ENCODE measurements at places on chromosomes 7 and 10.
A peak's percentile ranks its signal among the peaks of the same experiment; 100 is the strongest.

GRCh38 chr10:112389271-112389822 lies 15.4 kb downstream of the ACSL5 start:
- DNase-seq = peak; percentile 84

- no peak for DNase-seq
These were observed 49.4 kb upstream of the CTBP2 start for GRCh38 chr10:125209591-125210355.

- DNase-seq = no peak
These were observed 43.8 kb downstream of the PTPRN2 start for GRCh38 chr7:158543840-158544239.

DNA sequence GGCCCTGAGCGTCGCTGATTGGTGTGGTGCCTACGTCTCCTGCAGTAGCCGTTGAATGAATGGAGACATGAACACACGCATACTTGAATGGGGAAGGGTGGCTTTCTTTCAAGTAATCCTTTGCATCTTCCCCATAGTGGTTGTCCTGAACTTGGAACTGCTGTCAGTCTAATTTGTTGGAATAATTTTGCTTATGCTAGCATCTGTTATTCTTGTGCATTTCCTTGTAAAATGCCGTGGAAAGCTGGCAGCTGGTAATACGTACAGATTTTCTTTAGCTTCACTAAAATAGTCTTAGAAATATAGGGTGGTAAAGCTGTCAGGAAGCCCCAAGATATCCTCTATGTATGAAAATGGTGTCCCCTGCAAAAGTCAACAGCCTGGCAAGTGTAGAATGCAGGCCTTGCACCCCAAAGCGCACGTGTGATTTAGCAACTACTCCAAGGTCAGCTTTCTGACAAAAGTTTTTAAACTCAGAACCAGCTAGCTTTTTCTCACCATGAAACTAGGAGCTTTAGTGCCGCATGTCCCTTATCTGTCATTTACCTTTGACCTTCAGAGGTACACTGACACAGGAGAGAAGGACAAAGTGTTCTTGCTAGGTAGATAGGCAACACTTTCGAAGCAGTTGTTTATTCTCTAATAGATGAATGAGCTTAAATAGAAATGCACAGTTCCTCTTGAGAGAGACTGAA lies 70.8 kb downstream of the RBM33 start:
- DNase-seq = no peak

DNA sequence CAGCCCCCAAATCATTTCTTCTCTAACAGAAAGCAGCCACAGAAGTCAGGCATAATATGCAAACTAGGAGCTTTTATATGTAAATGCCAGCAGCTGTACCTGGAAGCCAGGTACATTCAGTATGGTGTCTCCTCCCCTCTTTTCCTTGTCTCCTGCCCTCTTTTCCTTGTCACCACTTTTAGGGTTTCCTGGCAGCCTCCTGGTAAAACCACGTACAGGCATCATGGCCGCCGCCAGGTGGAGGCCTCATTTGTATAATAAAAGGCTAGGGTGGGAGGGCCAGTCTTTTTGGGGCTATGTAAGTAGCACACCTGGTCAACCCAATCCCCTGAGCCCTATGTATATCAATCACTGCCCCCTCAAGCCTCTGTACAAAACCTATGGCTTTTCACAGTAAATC lies 28.7 kb downstream of the PDZD8 start:
- DNase-seq = no peak

DNA sequence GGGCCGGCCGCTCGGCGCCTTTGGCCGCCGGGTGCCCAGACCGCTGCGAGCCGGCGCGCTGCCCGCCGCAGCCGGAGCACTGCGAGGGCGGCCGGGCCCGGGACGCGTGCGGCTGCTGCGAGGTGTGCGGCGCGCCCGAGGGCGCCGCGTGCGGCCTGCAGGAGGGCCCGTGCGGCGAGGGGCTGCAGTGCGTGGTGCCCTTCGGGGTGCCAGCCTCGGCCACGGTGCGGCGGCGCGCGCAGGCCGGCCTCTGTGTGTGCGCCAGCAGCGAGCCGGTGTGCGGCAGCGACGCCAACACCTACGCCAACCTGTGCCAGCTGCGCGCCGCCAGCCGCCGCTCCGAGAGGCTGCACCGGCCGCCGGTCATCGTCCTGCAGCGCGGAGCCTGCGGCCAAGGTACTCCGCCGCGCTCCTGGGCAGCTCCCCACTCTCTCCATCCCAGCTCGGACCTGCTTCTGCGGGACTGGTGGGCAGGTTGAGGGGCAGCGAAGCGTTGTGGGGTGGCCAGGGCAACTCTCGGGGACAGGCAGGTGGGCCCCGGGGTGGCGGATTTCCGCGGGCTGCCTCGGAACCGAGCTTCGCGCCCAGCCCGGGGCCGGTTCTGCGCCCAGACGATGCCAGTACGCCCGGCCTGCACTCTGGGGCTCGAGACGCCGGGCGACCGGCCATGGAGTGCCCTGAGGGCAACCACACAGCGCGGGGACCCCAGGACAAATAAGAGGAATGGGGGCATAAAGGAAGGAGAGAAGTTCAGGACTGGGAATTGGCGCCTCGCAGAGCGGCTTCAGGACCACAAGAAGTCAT lies 578 bp downstream of the HTRA1 start:
- no peak for DNase-seq

DNA sequence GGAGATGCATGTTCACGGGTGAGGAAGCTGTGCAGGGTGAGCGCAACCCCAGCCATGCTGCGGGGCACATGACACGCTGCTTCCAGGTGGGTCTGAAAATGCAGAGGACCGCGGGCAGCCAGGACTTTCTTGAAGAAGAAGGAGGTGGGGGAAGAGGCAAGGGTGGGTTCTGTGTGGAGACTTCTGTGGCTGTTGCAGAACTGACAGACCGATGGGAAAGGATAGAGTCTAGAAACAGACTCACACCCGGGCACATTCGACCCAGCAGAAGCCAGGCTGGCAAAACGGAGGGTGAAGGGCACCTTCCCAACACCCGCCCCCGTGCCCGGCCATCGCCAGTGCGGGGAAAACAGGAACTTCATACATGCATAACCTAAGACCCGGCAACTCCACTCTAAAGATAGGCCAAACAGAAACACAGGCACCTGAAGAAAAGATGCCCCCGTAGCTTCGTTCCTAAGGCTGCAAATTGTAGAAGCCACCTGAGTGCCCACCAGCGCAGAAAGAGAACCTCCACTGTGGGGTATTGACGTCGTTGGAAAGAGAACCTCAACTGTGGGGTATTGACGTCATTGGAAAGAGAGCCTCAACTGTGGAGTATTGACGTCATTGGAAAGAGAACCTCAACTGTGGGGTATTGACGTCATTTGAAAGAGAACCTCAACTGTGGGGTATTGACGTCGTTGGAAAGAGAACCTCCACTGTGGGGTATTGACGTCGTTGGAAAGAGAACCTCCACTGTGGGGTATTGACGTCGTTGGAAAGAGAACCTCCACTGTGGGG lies 4.8 kb upstream of the KNDC1 start:
- DNase-seq = no peak

DNA sequence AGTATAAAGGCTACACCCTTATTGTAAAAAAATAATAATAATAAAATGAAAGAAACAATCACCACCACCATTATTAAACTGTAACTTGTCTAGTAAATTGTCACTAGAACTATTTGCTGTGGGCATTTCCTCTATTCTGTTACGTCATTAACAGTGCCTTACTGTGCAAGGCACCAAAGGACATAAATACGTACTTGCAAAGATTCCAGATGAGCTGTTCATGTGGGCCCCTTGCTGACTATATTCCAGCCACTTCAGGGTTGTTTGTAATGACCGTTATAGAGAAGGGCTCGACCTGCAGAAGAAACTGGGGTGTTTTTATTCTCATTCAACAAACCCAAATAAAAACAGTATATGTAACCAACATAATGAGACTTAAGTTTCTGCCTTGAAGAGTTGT lies 60.4 kb downstream of the KLRG2 start:
- DNase-seq = no peak

GRCh38 chr7:105013816-105014692 lies at the start of gene KMT2E:
Gene KMT2E (plus strand): TSS chr7:105014205. CDS start chr7:105040953, 26,748 bp downstream.
- no peak for DNase-seq

GRCh38 chr7:30644286-30644955 lies 37.8 kb downstream of the CRHR2 start:
- DNase-seq = no peak

- no peak for DNase-seq
These were observed 182.9 kb downstream of the XPNPEP1 start for GRCh38 chr10:109740436-109740835.

- no peak for DNase-seq
These were observed 13.5 kb downstream of the RPA3 start for GRCh38 chr7:7704867-7705266.

GRCh38 chr7:1418505-1419309 lies 40.6 kb downstream of the MICALL2 start:
- no peak for DNase-seq

DNA sequence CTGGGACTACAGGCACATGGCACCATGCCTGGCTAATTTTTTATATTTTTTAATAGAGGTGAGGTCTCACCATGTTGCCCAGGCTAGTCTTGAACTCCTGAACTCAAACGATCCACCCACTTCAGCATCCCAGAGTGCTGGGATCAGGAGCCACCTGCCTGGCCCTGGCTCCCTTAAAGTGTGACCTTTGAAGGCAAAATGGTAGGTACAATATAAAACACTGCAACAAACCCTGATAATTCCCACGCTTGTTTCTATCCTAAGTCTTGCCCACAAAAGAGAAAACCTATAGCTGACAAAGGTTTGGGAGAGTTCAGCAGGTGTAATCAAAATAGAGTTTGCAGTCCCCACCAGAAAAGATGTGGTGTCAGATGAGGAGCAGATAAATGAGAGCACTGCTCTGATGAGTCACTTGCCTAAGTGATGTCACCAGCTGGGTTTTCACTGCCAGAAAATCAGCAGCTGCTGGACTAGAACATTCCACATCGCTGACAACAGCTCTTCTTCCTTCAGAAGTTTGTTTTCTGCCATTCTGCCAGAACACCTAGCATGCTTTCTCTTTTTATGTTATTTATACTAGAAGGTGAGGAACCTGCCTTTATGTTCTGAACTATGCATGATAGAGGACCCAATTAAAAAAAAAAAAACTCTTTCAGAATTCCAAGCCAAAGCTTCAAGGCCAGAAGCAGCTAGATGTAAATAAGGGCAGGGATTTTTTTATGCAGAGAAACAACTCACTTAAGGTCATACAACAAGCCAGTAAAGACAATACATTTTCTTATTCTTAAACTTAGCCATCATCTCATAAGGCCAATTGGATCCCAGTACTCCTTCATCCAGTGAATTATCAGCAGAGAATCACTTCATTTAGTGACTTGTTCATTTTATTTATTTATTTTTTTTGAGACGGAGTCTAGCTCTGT lies 18.0 kb downstream of the PURB start:
- peak; percentile 49 for DNase-seq

DNA sequence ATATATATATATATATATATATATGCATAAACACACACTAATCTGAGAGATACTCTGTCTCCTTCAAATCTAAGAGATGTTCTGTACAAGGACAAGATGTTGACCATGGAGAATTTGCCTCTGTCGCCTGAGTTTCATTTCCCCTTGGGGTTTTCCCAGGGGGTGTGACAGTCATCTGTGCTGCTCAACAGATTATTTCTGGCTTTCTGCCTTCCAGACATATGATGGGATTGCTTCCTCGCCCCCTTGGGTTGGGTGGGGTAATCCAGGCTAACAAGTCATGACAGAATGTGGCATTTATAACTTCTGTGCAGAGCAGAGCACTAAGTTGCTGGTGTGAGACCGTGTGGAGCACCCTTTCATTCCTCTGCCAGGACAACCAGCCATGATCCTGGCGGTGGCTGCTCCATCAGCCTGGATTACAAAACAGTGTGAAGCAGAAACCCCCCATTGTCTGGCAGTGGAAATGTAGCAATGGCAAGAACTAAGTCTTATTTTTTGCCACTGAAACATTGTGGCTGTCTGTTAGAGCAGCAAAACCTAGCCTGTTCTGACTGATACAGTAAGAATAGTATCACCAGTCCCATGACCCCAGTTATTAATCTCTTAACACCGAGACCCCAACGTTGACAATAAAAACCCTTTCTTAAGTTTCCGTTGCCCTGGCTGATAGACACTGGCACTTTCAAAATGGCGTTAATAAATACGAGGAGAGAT lies 13.7 kb upstream of the USP6NL start:
- no peak for DNase-seq

DNA sequence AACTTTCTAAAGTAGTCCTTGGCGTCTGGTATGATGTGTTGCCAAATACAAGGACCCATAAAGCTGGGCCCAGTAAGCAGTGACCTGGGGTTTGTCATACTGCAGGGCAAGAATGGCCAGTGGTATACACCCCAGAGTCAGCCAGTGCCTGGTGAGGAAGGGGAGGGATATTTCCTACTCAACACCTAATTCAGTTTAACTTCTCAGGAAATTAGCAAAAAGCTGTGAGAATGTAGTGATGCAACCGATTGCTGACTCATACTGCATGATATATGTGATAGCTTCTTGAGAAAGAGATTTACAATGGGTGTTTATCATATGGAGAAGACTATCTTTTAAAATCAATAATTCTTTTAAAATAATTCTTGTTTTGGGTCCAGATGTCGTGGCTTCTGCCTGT lies 889.3 kb upstream of the CELF2 start:
- DNase-seq = no peak

DNA sequence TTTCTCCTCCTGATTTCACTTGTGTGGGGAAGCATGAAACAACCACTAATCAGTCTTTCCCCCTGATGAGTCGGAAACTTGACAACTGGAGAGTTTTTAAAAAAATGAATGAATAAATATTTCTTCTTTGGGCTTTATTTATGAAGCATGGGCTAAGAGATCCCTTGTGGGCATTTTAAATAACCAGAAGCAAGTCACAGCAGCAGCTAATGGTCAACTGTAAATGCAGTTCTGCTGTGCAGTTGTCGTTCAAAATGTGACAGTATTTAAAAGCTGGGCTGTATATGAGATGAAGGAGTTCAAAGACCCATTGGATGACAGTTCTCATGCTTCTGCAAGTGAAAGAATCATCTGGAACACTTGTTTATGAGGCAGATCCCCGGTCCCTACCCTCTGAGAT lies 54.1 kb downstream of the STEAP1B start:
- DNase-seq = no peak

DNA sequence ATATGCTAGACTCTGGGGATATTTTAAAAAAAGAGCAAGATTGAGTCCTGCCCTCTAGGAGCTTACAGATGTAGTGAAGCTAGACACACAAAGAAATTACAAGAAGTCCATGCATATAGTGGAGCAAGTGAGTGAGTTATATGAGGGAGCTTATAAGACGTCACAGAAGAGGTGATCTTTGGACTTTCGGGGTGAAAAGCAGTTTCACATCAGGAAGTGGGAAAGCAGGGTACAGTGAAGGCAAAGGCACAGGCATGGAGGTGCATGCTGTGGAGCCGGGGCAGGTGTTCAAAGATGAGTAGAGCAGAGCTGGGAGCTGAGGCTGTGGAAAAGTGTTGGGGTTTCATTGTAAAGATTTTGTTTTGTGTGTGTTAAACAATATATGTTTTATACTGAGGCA lies 38.5 kb upstream of the EXOC6 start:
- DNase-seq = no peak

- no peak for DNase-seq
These were observed 1.2 kb downstream of the DBF4 start for GRCh38 chr7:87877366-87878040.

GRCh38 chr10:77120012-77120411 lies 517.6 kb downstream of the KCNMA1 start:
- DNase-seq = no peak

- no peak for DNase-seq
These were observed 350.1 kb downstream of the ETV1 start for GRCh38 chr7:13639396-13639795.

Data from pulmonary artery endothelial cell (primary cell).